ENCODE measurements at places on chromosomes 11 and 22.

- no peak for DNase-seq
Observed at GRCh38 chr22:26550498-26551033, 38.3 kb upstream of the TFIP11 start.

DNA sequence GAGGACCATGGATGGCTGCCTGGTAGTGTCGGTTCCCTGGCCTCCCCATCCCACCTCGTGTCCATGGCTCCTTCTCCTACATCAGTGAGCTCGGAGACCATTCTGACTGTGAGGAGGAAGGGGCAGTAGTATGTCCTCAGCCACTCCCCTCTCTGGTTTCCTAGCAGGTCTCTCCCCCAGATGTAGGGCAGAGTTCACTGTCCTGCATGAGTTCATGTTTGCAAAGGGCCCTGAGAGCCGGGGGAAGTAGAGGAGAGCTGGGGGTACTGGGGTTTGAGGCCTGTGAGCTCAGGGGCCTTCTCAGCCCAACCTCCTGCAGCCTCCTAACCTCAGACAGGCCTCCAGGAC is 18.4 kb upstream of the ST3GAL4 start:
- DNase-seq = no peak

DNA sequence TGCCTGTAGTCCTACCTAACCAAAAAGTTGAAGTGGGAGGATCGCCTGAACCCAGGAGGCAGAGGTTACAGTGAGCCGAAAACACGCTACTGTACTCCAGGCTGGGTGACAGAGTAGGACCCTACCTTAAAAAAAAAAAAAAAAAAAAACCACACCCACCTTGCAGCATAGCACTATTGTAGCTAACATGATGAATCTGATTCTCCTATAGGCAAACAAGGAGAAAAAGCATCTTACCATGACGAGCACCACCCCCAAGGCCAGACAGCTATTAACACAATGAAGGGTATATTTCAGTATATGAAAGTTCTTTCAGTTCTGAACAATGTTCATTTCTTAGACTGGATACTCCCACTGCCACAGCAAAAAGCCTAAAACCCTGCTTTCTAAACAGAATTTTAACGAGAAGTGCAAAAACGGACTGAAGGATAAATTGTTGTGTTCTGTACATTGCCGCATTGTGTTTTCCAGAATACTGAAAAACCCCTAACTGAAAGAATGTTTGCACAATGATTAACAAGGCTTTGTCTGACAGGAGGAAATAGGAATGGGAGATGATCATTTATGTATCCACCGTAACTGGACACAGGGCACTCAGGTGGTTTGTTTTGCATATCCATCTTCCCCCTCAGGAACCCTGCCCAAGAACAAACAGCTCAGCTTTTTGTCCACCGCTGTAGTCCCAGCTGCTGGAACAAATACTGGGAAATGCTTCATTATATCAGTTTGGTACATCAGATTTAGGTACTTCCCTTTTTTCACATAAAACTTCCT is 8.9 kb downstream of the PISD start:
- DNase-seq = no peak

DNA sequence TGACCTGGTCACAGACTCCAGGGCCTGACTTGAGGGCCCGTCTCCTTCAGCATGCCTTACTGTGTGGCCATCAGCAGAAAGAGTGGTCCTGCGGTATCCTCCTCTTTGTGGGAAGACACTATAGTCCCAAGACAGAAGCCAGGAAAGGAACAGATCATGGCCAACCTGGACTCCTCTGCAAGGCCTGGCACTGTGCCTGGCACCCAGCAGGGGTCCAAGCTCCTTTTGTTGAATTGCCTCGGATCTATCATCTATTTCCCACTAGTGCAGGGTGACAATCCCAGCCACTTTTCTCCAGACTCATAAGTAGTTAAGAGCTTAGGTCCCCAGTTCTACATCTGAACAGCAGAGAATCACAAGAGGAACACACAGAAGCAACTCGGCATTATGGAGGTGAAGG is 27.0 kb downstream of the DSCAML1 start:
- no peak for DNase-seq

GRCh38 chr11:130278745-130279144 is 36.0 kb downstream of the ZBTB44 start:
- no peak for DNase-seq

DNA sequence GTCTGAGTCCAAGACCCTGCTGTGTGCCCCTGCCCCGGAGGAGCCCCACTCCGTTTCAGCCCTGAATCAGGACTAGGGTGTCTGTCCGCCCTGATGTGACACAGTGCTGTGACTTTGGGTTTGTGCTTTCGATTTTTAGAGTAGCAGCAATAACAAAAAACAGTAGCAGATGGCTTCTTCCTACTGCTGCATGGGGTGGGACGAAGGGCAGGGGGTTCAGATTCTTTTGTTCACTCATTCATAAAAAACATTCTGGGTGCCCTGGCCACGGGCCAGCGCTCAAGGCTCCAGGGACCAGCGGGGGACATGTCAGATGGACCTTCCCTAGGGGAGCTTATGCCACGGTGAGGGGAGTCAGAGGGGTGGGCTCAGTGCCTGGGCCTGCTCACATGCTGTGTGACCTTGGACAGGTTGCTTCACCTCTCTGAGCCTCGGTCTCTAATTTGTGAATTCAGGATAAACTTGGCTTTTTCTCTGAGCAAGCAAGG is 24.6 kb upstream of the PRR5 start:
- DNase-seq = no peak

- no peak for DNase-seq
Observed at GRCh38 chr11:109076870-109077269, 345.1 kb upstream of the C11orf87 start.

GRCh38 chr11:9529334-9529650 is 44.2 kb upstream of the WEE1 start:
- no peak for DNase-seq

- no peak for DNase-seq
Observed at GRCh38 chr22:44938886-44939285, 70.9 kb downstream of the PHF21B start.

DNA sequence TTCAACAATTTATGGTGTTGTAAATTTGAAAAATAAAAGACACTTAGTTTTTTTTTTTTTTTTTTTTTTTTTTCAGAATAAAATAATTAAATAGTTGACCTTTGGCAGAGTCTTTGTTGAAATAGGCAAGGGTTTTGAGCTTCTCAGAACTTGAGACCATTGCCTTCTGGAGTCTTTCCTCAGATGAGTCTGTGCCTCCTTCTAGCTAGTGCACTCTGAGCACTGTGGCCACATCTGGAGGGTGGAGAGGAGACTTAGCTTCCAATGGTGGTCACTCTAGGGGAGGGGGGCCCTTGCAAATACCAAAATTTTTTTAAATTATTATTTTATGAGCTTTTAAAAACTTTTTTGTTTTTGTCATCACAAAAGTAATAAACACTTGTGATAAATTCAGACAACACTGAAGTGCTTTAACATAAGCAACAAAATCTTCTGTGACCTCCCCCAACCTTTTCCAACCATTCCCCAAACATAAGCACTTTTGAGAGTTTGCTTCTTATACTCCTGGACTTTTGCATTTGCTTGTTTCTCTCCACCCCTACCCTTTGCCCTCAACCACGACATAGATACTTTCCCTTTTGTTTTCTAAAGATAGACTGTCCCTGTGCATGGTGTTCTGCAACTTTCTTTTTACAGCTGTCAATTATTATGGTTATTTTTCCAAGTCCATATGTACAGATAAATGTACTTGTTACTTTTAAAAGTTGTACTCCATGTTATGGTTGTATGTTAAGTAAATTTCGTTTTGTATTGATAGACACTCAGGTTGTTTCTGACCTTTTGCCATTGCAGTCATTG is 41.1 kb downstream of the BMAL1 start:
- no peak for DNase-seq

GRCh38 chr11:75275581-75275980 is 35.0 kb downstream of the TPBGL start:
- peak; percentile 57 for DNase-seq

- DNase-seq = no peak
Observed at GRCh38 chr11:123700772-123701171, 40.7 kb downstream of the ZNF202 start.

DNA sequence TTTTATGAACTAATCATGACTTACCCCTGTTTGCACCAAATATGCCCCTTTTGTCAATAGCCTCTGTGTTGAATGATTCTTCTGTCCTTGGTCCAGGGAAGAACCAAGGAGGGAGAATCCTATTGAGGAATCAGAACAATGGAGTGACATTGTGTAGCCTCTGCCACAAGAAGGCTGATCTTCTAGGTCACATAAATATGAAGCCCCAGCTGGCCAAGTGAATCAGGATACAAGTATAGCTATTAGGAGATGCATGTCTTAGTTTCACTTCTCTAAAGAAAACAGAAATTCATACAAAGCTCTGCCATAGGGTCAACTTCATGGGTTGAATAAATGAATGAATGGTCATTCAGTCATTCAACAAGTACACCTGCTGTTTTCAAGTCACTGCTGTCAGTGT is 118.2 kb upstream of the BLID start:
- no peak for DNase-seq

DNA sequence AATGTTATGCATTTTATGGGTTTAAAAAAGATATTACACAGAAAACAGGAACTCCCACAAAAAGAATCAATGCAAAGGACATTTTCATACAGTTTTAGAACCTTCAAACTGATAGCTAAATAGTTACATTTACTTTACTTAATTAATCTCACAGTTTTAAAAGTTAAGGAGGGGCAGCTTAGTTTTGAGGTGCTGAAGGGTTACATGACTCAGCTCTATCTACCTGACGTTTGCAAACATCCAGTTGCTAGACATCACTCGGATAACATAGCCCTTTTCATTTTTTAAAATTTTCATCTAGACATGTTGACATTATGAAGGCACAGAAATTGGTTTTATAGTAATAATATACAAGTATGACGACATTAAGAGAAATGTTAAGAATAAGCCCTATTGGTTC is 53.7 kb upstream of the HSD17B12 start:
- no peak for DNase-seq

DNA sequence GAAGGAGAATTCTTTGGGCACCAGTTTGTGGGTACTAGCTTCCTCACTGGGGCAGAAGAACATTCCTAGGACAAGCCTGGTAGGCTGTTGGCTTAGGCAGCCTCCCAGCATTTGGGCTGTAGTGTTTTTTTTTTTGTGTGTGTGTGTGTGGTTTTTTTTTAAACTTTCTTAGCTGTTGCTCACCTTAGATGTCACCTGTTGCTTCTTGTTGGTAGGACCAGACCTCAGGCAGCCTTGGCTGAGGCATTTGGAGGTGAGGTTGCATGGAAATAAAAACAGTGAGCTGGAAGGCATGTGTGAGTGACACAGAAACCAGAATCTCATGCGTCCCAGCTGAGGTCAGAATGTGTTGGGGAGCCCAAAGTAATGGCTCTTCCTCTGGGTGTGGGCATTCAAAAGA is 21.3 kb downstream of the AMPD3 start:
- DNase-seq = no peak

GRCh38 chr11:120586728-120587127 is 75.2 kb downstream of the GRIK4 start:
- DNase-seq = no peak

DNA sequence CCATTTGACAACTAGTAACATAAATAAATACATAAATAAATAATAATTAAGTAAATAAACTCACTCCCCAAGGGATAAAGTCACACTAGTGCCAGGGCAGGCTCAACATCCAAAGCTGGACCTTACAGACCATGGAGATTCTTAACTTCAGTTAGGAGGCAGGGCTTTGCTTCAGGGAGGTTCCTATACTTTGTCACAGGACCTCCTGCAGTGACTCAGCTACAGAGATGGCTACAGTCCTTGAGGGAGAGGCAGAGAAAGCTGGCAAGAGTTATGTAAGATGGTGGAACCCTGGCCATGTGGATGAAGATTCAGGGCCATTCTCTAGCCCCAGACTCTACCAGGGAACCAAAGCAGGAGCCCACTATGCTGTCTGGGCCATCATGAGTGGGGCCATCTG is 74.1 kb upstream of the CADM1 start:
- no peak for DNase-seq

DNA sequence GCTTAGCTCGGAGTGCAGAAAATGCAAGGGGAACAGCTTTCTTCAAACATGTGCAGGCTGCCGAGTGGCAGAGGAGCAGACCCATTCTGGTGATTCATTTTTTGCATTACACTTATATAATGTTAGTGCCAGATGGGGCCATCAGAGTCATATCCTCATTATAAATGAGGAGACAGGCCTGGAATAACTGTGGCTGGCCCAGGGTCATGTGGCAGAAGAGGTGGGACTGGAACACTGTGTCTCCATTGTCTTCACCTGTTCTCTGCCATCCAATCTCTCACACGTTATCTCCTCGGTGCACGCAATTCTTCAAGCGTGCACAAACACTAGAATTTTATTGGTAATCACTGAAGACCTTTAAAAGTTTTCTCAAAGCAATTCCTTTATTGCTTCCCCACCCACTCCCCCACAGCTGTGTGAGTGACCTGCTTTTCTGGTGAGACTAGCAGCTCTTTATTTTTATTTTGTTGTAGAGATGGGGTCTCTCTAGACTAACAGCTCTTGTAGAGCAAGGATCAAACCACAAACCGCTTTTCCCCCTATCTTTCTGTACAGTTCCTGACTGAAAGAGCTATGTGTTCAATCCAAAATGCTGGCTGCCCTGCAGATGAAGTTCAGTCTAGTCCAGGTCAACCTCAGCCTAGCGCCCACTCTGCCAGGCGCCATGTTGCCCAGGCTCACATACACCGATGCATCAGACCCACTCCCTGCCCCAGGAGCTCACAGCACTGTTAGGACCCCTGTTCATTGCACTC is 75.3 kb downstream of the ST3GAL4 start:
- DNase-seq = no peak

DNA sequence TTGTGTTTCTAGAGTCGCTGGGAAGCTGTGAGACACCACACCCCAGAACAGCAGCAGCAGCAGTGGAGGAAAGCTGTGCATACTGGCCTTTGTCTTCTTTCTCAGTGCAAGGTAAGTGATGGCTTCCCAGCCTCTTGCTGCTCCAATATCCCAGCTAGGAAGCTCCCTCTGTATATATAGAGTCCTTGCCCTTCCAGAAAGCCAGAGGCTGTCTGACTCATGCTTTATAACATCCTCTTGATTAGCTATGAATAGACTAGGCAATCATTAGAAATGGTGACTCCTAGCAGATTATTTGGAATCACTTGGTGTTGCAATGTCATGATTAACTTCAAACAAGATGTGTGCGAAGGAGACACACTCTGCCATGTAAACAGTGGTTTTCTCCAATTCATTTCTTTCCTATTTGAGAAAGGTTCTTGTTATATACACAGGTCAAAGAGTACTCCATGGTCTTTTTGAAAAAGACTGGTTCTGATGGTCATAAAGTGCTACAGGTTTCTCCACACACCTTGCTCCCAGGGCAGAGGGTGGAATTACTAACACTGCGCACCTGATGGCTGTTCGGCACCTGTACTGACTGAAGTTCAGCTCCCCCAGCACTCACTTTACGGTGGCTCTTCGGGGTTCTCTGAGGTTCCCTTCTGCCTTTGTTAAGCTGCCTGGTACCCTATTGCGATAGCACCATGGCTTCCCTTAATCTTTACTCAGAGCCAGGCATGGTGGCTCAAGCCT is at the start of gene MMP1:
Gene MMP1, minus strand, starts transcription at position 149 of the 735 bp plus-strand sequence. Its CDS starts 68 bp downstream, at position 81.
- DNase-seq = no peak

DNA sequence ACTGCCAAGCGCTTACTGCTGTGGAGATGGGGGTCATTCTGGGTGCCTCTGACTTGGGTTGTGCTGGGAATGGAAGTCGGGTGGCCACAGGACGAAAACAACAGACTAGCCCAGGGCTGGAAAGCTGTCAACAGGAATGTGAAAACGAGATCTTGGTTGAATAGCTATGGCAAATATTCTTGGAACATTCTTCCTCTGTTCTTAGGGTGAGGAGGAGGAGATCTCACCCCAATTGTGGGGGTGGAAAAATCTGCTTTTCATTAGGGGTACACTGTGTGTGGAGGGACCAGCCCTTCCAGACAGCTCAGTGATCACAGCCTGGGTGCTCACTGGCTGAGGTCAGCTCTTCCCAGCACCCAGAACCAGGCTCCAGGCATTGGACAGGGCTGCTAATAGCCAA is 52.0 kb upstream of the PRSS23 start:
- DNase-seq = no peak
